Fibroblast of skin of left quadriceps (primary cell): ENCODE measurements at places on chromosomes 2 and 18.

DNA sequence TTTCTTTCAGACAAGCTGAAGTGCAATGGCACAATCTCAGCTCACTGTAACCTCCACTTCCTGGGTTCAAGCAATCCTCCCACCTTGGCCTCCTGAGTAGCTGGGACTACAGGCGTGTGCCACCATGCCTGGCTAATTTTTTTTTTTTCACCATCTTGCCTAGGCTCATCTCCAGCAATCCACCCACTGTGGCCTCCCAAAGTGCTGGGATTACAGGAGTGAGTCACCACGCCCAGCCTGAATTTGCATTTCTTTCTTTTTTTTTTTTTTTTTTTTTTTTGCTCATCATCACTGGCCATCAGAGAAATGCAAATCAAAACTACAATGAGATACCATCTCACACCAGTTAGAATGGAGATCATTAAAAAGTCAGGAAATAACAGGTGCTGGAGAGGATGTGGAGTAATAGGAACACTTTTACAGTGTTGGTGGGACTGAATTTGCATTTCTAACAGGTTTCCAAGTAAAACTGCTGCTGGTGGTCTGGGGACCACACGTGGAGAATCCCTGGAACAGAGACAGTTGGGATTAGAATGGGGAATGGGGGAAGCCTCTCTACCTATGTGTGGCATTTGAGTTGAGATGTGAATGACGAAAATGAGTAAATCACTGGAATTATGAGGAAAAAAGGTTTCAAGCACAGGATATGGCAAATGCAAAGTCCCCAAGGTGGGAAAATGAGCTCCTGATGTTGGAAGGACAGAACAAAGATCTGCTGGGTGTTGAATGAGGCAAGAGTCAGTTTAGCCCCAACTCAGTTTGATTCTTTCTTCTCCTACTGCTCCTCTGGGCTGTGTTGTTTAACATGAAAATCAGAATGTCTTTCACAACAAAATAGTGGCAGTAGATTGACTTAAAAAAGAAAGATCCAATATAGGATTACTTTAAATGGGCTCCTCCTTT lies 88.8 kb upstream of the MAP4K4 start:
- DNase-seq, result no peak

GRCh38 chr2:97617911-97618310 lies 28.0 kb upstream of the COX5B start:
- DNase-seq, result no peak

- DNase-seq, result no peak
Observed at GRCh38 chr2:24840962-24841945, 48.0 kb downstream of the CENPO start.

GRCh38 chr2:39686456-39686855 lies 20.7 kb downstream of the TMEM178A start:
- no peak for DNase-seq

DNA sequence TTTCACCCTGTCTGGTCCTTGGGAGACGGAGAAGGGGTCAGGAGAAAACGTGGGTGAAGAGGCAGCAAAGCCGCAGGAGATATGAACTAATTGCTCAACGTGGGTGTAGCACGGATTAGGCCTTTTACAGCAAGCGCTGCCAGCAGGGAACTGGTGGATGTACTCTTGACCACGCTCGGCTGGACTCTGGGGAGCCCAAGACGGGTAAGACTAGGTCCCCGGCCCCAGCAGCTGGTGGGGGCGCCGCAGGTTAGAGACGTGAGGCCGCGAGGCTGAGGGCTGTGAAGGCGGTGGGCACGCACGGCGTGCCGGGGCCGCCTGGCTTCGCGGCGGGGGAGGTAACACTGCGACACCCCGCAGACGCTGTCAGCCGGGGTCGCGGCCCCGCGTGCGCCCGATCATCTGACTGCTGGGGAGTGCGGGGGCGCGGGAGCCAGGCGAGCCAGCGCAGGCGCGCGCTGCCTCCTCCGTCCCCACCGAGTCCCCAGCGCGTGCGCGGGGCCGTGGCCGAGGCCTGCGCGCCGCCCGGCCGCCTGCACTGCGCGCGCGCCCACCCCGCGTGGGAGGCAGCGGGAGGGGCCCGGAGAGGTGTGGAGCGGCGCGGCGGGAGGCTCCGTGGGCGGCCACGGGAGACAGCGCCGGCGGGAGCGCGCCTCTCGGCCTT lies at the start of gene CLIP4:
Gene CLIP4, plus strand, starts transcription at position 470 of the 664 bp plus-strand sequence. CDS start 5,974 bp downstream, outside the sequence.
- no peak for DNase-seq
